ENCODE measurements at places on chromosomes 2 and 18.

DNA sequence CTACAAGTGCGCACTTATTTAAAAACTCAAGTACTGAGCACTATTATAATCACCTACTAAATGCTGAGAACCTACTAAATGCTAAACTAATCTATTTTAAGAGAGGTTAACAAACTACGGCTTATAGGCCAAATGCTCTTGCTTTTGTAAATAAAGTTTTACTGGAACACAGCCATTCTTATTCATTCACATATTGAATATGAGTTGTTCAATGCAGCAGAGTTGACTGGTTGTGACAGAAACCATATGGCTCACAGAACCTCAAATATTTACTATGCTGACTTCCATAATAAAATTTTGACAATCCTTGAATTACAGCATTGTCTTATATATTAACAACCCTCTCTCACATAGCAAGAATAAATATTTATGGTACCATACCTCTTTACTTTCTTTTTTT lies 103.2 kb downstream of the ZNF521 start:
- no peak for DNase-seq

- DNase-seq = no peak
Measured at GRCh38 chr18:6546229-6546628, 131.5 kb upstream of the L3MBTL4 start.

- no peak for DNase-seq
Measured at GRCh38 chr18:55529581-55529980, 58.4 kb downstream of the TCF4 start.

GRCh38 chr18:71754246-71754645 lies 789.9 kb downstream of the CBLN2 start:
- DNase-seq = no peak

DNA sequence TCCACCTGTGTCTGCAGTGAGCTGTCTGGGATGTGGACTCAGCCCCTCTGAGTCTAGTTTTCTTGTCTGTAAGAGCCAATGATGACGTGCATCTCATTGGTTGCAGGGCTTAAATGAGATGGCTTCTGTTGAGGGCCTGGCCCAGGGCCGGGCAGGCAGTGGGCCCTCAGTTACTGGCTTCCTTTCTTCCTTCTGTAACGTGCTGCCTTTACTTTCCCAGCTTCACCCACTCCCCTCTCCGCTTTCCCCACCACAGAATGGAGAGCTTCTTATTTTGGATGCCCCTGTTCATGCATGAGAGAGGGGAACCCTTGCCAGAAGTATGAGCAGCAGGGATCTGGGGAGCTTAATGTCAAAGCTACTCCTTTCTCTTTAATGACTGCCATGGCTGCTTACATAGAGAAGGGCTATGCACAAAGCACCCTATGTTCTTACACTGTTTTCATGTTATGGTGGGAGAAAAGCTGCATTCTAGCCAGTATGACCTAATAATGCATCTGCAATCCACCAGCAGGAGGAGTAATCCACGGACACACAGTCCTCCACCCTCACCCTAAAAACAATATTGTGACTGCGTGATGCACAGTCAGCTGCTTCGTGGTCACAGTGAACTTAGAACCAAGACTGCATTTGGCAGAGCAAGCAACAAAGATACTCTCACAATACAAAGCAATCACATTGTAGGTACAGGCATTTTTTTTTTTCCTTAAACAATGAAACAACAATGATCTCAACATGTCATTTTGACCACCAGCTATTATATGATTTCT lies 37.2 kb downstream of the CREG2 start:
- no peak for DNase-seq

- DNase-seq = no peak
Measured at GRCh38 chr18:22987547-22988189, 54.5 kb downstream of the RBBP8 start.

DNA sequence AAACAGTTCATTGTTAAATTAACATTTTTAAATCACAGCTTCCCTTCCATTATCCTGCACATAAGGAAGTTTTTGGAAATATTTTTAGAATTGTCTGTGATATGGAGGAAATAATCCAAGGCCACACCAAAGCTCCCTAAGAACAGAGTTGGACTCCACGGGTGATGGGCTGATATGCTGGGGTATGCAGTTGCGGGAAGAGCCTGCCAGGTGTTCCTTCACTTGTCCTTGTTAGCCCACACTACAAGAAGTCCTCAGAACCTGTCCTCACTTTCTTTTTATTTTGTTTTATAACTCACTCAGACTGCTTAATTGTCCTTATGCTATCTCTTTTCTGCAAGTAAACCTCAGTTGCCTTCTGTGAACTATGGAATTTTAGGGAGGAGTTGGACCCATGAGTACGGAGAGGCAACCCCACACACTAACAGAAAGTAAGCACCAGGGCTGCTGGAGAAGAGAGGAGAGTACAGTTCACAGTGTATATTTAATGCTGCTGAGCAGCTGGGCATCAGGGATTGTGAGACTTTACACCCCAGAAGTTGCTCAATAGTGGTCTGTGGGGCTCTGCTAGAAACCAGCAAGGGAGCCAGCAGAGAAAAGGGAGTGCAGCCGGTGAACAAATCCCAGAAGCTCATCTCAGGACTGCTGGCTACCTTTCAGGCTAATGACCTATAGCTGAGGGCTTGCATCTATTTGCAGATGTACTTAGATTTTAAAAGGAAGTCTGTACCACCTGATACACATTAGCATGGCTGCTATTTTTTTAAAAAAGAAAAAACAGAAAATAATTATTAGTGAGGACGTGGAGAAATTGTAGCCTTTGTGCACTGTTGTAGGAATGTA lies 280.1 kb upstream of the STON1 start:
- no peak for DNase-seq

GRCh38 chr18:36402765-36403396 lies 105.4 kb downstream of the FHOD3 start:
- no peak for DNase-seq

DNA sequence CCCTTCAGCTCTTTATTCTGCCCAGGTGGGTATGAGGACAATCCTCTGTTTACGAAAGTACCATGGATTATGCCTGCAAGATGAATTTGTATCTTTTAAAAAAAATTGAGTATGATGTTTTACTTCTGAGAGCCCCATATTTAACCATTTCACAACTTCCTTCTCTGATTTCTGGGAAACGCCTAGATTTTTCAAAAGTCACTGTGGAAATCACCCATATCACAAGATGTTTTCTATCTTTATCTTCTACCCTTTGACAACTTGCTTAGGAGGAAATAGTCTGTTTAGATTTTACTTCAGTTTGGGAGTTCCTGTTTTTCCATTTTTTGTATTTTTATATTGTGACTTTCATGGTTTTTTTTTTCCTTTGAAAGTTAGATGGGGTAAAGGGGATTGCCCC lies 53.0 kb downstream of the ICOS start:
- DNase-seq = no peak

DNA sequence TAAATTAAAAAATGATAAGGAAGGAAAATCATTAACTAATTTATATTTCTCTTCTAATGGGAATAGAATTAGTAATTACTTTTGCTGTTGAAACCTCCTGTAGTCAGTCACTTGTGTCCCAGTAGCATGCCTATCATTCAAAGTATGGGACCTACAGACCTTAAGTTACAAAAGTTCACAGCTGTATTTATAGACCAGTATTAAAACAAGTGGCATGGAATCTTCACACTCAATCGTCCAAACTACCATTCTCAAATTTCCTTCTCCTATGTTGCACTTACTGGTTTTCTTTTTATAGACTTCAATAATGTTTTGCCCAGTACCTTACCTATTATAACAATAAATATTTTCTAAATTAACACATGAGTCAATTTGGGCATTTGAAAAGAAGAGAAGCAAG lies 639.9 kb downstream of the ERBB4 start:
- no peak for DNase-seq

DNA sequence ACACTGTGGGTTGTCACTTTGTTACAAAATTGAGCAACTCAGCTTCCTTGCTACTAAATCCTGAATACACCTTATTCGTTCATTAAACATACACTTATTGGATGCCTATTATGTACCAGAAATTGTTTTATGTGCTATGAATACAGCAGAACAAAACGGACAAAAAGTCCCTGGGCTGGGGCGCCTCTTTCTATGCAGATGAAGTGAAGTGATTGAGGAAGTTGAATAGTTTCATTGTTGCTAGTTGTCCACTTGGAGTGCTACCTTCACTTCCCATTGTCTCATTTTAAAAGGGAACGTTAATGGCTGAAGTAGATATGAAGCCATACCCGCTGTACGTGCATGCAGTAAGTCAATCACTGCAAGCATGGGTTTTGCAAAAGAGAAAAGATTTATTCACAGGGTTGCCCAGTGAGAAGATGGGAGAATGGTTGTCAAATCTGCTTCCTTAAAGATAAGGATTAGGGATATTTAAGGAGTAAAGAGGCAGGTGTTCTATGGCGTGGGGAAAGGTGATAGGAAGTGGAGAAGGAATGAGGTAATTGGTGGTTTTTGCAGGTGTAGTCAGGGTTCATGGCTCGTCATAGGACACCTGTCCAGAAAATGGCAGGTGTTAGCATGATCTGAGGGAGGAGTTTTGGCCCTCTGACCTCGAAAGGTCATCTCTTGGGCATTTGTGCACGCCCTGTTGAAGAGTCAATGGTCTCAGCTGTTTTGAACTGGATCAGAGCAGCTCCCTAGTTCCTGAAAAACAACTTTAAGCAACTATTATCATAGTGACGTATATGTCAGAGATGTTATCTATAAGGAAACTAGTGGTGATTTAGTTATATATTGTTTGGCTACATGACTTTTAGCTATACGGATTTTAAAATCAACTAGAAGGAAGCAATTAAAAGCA lies 23.5 kb downstream of the TRPM8 start:
- no peak for DNase-seq

- no peak for DNase-seq
Measured at GRCh38 chr2:39487398-39488250, 50.5 kb upstream of the MAP4K3 start.

DNA sequence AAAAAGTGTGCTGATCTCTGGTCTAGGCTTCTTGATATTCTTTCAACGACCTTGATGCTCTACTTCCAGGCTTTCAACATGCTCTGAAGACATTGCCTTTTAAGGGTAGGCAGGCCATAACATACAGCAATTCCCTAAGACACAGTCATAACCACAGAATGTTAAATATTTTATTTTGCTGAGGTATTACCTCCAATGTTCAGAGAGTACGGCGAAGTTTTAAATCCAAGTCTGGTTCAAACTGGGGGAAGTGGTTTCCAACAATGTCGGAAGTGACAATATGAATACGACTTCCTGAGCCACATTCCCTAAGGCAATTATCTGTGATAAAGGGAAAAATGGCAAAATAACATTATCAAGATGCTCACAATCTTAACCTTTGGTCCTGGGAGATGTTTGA lies 1077.9 kb upstream of the PIK3C3 start:
- DNase-seq = no peak

DNA sequence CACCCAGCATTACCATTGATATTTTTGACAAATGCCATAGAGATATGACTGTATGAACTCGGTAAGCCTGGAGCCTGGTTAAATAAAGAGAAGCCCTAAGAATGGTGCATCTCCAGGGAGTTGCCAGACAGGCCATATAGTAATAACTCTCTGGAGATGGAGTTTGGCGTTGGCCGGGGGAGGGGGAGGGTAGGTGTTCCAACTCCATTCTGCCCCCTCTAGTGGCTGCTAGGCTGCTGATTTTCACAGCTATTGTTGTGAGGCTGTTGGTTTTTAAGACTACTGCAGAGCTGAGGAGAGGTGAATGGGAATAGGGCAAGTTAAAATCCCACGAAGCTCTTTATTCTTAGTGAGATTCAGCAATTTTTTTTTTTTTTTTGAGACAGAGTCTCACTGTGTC lies 99.9 kb downstream of the GALNT14 start:
- no peak for DNase-seq

GRCh38 chr2:118237451-118237850 lies 149.2 kb downstream of the INSIG2 start:
- DNase-seq = no peak

DNA sequence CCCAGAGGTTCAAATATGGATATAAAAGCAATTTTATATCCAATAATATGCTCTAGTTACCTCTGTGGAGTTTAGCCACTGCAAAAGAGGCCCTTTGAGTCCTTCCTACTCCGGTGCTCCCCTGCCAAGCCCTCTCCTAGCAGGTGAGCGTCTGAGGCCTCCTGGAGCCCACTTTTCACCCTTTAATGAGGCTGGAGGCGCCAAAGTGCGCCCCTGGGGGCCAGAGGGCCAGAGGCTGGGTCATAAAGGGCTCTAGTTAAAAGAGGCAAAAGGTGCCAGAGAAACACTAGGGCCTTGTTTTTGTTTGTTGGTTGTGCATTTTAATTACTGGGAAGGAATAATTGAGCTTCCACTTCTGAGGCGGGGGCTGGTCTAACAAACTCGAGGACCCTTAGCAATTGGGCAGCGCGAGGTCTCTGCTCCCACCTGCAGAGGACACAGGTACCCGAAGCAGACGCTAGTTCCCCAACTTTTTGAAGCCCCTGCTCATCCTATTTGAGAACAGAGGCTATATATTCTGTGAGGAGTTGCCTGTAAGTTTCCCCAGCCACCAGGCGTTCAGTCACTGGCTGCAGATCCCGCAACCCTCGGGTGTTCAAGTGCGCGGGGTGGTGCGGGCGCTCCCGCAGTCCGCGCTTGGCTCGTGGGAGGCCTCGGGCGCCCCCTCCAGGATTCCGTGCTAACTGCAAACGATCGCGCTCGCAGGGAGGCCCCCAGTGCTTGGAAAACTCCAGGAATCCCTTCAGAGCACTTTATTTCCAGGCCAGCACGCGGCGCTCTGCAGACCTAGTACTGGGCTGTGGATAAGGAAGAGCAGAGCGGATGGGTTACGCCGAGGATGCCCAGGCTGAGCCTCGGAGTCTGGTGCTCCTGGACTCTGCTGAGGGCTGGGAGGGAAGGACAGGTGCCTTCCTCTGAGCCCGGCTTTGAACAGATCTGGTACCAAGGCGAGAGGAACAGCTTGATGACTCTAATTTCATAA lies 14.1 kb downstream of the MSGN1 start:
- peak; percentile 43 for DNase-seq

- DNase-seq = no peak
Measured at GRCh38 chr2:218476676-218477075, 57.8 kb downstream of the VIL1 start.

DNA sequence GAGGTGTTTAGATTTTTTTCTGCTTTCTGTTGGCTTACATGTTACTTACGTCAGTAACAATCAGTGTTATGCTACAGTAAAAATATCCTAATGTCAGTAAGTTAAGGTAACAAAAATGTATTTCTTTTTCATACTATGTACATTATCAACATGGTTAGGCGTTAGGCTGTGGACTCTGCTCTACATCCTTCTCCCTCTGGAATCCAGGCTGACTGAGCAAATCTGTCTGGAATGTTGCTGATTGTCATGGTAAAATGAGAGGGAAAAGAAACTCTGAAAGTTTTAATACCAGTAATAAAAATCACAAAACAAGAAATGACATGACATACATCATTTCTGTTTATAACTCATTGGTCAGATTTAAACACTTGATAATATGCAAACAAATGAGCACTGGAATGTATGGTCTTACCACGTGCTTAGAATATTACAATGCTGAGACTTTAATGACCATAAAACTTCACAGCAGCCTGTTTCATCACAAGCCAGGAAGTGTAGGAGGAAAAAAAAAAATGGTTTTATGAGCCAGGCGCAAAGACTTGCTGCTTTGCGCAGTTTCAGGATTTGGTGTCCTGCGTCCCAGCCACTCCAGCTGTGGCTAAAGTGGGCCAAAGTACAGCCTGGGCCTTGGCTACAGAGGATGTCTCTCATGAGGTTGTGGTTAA lies 252.4 kb downstream of the FSIP2 start:
- no peak for DNase-seq

- DNase-seq = no peak
Measured at GRCh38 chr18:48991319-48991660, 40.5 kb upstream of the SMAD7 start.
